ENCODE measurements at places on chromosomes 2 and 18.

DNA sequence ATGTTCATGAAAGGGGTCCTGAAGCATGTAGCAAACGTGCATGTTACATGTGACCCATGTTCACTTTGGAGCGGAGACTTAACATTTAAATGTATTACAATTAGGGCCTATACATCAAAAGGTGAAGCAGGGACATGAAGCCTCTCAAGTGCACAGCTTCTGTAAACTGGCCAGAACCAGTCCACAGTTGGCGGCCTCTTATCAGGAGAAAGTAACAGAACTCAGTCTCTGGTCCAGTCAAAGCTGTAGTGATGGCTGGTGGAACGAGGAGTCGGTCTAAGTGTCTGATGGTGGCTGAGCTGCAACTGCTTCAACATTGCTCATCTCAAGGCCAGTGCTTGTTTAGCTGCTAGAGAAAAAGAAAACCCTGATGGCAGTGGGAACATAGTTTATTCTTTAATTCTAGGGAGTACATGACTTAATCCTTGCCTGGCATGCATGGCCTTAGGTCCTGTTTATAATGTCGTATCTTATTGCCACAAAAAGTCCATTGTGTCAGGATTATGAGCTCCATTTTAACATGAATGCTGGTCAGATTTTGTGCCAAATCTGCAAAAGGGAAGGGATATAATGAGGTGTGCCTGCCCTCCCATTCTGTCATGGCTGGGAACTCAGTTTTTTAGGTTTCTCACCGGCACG, 22.2 kb upstream of the YES1 start:
- no peak for DNase-seq

DNA sequence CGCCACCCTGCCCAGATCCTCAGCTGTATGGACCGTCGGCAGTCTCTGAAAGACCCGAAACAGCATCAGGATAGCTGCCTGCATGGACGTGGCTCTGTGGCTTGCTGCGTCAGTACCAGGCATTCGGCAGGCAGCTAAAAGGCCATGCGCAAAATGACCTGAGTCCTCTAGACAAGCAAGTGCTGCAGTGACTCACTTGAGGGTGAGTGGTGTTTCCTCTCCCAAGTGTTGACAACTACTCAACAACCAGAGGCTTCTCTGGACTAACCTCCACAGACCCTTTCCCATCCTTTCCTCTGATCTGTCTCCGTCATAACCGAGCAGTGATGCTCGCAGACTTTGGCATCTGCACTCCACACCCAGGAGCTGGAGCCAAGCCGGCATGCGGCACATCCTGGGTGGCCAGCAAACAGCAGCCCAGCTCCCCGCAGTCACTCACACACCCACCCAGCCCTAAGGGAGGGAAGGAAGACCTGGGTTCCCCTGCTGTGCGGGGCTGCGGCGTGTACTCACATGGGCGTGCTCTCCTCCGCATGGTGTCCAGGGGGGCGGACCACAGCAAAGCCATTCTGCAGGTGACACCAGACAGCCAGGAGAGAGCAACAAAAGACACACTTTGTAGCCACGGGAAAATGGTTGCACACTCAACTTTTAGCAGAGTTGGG, 239.3 kb downstream of the TWIST2 start:
- DNase-seq, result no peak

DNA sequence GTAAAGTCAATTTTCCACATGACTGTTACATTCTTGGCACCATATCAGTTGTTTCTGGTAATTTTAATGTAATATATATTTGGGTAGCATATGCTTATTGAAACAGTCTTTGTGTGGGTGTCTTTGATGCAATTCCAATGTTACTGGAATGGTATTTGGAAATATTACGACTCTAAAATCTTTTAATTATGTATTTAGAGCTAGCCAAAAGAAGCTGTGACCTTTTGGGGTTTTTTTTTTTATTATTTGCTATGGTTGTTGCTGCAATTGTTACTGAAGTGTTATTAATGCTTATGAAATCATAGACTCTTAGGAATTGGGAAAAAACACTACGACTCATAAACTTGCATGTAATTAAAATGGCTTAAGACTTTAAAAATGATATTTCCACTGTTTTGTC, 95.9 kb downstream of the AOX1 start:
- DNase-seq, result no peak

GRCh38 chr18:58541789-58542425, 87.0 kb downstream of the ALPK2 start:
- DNase-seq, result peak; percentile 92

DNA sequence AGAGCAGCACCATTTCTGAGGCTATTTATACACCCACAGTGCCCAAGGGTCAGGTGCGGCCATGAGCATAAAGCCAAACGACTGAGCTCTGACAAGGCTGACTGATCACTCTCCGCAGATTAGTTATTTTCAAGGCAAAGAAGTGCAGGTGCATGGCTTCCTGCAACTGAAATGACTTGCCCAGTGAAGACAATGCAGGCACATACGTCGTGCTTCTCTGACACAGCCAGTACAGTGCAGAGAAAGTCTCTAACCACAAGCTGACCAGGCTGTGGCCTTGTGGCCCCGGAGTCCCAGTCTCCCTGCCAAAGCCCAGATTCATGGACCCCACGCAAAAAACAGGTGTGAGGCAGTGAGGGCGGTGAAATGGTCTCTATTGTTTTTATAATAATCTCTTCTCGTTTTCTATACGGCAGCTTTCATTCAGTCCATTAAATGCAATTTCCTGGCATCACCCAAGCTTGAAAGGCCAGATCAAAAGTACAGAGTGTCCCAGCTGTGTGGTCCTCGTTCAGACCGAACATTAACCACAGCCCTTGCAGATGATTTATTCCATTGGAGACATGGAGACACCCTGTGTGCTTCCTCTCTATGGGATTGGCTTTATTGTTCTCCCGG, 447.0 kb upstream of the ID2 start:
- peak; percentile 57 for DNase-seq

GRCh38 chr2:65465857-65466256, 33.5 kb upstream of the SPRED2 start:
- DNase-seq, result no peak

DNA sequence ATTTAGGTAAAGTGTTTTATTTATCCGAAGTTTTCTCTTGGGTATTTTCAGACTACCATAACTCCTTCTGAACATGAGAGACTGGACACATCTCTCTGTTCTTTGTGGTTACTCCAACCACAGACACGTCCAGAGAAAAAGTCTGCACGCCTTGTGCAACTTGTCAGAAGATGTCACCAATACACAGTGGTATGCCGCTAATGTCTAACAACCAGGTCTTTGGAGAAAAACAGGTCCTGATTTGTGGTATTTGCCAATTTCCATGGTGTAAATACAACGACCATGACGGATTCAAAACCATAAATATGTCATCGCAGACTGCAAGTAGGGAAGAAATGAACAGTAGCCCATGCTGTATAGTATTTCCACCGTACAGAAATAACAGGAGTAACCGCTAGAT, 620.6 kb upstream of the ID2 start:
- DNase-seq, result peak; percentile 7

- no peak for DNase-seq
Observed at GRCh38 chr2:33158482-33159003, 211.8 kb downstream of the LTBP1 start.

GRCh38 chr2:101609433-101609832, 88.1 kb upstream of the MAP4K4 start:
- no peak for DNase-seq

DNA sequence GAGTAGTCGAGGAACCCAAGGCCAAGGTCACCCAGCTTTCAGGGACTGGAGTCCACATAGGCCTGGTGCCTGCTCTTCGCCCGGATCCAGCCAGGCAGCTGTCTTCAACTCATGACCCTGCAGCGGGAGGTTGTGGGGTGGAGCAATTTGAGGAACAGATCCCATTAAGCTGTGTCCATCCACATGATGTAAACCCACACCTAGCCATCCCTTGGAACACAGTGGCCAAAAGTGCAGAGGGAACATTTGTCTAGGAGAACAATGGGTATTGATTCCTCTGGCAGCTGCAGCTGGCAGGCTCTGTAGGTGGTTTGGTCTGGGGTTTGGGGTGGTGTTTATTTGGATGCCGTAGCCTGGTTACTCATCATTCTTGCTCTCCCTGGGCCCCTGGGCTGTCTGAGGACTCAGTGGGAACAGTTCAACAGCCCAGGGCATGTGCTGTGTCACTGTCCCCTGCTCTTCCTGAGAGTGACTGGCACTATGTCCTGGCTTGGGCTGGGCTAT, 99.4 kb downstream of the TFCP2L1 start:
- no peak for DNase-seq
